Germinal center (tissue), 1 donor: ENCODE measurements at places on chromosomes 4 and X.

- no peak for DNase-seq
These were observed 372.9 kb downstream of the KLHL13 start for GRCh38 chrX:117743469-117744251.

DNA sequence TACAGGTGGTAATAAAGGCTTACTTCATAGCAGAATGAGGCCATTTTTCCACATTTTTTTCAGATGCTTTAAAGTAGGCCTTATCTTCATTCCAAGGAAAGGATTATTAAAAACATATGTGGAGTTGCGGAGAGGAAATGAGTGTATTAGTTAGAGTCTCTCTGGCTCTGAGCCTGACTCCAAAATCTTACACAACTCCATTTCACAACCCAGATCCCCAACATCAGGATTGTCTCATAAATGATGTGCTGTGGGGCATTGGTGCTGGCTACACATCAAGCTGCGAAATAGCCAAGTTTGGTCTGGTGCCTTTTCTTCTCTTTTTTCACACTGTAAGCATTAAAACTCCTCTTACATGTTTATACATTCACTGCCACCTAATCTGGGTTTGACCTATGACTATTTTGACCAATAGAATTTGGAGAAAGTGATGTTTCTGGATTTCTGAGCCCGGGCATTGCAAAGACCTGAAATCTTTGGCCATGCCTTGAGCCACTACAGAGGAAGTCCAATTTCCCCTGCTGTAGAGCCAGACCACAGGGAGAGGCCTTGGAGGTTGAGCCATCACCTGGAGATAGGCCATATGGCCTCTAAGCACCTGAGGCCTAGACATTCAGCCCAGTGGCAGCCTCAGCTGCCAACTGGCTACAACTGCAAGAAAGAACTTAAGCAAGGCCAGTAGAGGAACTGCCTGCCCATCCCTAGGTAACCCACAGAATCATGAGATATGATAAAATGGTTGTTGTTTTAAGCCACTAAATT is 16.7 kb upstream of the SOD3 start:
- DNase-seq: no peak

DNA sequence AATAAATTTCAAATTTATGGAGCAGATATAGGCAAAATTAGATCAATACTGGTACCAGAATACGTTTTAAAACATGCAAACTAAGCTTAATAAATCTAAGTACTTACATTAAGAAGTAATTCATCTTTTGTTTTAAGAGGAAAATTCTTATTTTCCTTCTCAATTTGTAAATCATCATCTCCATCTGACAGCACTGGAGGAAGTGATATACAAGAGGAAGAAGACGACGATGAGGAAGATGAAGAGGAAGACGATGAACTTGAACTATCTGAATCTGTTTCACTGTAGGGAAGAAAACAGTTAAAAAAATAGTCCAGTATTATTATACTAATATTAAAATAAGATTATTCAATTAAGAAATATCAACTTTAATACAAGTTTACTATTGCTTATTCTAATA is 2.6 kb downstream of the NAF1 start:
- DNase-seq: no peak

- DNase-seq: no peak
These were observed 54.5 kb downstream of the FHDC1 start for GRCh38 chr4:152990471-152991131.

- DNase-seq: no peak
These were observed 94.0 kb upstream of the TBL1X start for GRCh38 chrX:9370893-9371292.

DNA sequence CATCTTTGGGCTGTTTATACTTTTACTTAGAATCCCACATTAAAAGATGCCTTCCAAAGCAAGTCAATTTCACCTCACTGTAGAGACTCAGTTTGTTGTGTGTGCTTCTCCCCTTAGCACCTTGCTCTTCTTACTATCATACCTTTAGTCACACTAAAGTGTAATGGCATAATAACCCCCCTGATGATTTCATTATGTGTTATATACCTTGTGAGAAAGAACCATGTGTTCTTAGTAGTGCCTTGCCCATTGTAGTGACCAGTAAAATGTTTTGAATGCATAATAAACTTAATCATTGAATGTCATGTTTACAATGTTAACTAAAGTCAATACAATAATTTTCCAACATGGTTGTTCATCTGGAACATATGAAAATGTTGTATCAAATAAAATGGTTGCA is 1621.9 kb downstream of the PCDH7 start:
- no peak for DNase-seq

DNA sequence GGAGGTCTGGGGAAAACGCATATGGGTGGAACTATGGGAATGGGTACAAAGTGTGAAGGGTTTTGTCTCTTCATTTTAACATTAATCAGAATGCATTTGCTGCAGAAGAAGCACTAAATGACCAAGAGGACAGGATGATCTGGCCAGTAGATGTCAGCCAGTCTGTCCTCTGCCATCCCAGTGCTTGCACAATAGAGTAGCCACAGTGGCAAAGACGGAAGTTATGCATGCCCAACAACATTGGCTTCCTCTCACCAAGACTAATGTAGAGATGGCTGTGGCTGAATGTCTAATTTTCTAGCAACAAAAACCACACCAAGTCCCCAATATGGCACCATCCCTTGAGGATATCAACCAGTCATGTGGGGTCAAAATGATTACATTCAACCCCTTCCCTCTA is 45.0 kb upstream of the ARHGEF6 start:
- no peak for DNase-seq

GRCh38 chr4:108433832-108434231 is 186.5 kb upstream of the RPL34 start:
- no peak for DNase-seq

GRCh38 chr4:111991163-111991562 is 154.1 kb upstream of the FAM241A start:
- peak; percentile 38 for DNase-seq

DNA sequence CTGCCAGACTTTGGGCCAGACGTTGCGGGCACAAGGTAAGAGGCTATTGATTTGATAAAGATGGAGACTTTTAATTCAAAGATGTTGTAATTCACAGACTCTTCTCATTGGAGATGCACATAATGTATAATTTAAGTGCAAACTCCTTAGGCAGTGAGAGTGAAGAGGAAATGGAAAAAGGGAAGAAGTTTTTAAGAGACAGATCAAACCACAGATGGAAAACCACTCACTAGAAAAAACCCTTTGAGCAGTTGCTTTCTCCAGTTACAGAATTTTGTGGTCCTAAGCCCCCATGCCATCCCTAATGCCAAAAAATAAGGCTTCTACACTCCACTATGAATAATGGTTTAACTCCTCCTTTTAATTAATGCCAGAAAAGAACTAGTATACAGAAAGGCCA is 977.1 kb upstream of the PRKX start:
- no peak for DNase-seq
